ENCODE measurements at places on chromosomes 5 and 9.

DNA sequence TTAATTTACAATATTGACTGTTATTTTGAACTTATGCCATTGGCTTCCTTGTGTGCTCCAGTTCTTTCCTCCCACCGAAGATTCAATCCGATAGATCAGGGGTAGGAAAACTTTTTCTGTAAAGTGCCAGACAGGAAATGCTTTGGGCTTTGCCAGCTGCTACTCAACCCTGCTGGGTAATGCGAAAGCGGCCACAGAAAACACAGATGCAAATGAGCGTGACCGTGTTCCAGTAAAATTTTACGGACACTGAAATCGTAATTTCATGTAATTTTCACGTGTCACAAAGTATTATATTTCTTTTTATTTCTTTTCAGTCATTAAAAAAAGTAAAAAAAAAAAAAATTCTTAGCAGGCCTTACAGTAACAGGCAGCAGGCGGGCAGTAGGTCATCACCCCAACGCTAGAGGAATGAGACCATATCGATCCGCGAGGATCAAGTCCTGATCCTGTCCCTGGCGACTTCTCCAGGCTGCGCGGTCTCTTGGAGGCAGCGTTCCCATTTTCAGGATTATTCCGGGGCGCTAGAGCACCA, 599 bp downstream of the NMRK1 start:
- peak; percentile 33 for DNase-seq

- DNase-seq, result no peak
These were observed 53.2 kb upstream of the CTXN3 start for GRCh38 chr5:127595484-127596368.

DNA sequence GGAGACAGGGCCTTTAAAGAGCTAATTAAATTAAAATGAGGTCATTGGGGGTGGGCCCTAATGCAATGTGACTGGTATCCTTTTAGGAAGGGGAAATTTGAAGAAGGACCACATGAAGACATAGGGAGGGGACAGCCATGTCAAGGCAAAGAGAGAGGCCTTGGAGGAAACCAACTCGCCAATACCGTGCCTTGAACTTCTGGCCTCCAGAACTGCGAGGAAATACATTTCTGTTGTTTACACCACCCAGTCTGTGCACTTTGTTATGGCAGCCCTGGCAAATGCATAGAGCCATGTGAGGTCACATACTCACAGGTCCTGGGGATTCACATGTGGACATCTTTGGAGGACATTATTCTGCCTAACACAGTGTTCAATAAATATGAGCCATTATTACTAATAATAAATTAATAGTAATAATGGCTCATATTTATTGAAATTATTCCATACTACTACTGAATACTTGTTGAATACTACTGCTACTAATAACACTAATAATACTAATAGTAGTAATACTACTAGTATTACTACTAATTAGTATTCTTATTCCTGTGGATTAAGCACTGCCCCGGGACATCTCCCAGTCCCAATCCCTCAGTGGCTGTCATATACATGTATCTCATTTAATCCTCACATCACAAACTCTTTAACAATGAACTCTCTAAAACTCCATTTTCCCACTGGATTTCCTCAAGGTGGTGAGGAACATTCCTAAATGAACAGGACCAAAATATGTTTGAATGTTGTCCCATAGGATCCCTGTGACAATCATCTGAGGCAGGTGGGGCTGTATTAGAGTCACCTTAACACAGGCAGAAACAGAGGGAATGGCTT, 8.4 kb downstream of the TRAF1 start:
- DNase-seq, result no peak

GRCh38 chr5:145938776-145939539, 2.6 kb downstream of the SH3RF2 start:
- no peak for DNase-seq

DNA sequence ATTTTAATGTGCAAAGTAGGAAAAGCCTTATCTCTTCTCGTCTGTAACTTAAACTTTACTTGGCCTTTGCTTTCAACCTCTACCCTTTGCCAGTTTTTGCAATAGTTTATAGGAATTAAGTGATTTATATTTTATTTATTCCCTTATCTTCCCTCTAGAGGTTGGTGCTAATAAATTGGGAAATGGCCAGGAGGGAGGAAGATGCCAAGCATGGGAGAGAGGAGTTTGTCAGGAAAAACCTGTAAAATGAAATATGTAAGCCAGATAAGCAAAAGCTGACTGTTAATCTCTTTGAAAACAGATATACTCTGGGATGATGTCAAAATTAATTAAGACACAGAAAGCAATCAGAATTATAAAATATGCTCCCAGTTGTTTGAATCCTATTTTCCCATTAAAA, 484.5 kb downstream of the NR2F1-AS1 start:
- DNase-seq, result no peak

- no peak for DNase-seq
These were observed at the start of gene PCDHGA9 for GRCh38 chr5:141402553-141403243. Gene PCDHGA9 (plus strand): TSS chr5:141402778. CDS start chr5:141402953, 175 bp downstream.

GRCh38 chr5:168474319-168474718, 12.0 kb upstream of the RARS1 start:
- no peak for DNase-seq

GRCh38 chr5:12623408-12623807, 719.2 kb upstream of the CTNND2 start:
- DNase-seq, result peak; percentile 13

DNA sequence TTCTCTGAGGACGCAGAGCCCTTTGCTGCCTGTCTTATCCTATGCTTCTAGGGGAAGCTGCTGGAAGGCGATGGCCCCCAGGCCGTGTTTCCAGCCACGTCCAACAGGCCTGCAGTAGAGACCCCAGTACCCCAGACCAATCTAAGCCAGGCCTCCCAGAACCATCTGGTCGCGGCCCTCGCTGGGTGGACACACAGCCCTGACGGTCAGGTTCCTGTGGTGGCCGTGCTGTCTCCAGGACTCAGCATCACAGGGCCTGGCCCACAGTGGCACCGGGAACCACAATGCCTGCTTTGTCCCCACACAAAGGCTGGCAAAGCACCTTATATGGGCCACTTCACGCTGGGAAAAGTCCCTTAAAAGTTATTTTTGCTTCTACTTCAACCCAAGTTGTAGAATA, 44.5 kb downstream of the SEMA4D start:
- DNase-seq, result no peak

- peak; percentile 23 for DNase-seq
These were observed 455.1 kb downstream of the CDH18 start for GRCh38 chr5:19532936-19533335.
